Fibroblast of upper back skin (primary cell): ENCODE measurements at places on chromosomes 5 and 9.

DNA sequence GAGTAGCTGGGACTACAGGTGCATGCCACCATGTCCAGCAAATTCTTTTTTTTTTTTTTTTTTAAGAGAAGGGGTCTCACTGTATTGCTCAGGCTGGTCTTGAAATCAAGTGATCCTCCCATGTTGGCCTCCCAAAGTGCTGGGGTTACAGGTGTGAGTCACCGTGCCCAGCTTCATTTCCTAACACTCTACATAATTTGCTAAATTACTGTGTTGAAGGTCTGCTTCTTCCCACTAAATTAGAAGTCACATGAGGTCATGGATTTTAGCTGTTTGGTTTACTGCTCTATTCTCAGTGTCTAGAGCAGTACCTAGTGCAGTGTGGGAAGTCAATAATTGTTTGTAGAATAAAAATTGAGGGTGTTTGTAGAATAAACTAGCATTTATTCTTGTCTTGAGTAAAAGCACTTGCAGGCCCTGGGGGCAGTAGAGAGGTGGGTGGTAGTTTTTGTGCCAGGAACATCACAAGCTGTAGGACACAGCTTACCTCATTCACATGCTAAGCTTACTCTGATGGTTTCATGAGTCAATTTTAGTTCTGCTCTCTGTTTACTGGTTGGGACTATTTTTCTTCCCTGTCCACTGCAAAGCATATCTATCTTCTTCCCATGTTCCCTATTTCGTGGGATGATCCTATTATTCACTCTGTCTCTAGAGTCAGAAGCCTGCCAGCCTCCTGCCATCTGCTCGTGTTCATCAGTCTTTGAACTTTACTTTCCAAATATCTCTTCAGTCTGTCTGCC, 7.0 kb downstream of the TEX48 start:
- DNase-seq: no peak

- DNase-seq: no peak
Measured at GRCh38 chr5:88393716-88394535, 125.3 kb upstream of the TMEM161B start.

DNA sequence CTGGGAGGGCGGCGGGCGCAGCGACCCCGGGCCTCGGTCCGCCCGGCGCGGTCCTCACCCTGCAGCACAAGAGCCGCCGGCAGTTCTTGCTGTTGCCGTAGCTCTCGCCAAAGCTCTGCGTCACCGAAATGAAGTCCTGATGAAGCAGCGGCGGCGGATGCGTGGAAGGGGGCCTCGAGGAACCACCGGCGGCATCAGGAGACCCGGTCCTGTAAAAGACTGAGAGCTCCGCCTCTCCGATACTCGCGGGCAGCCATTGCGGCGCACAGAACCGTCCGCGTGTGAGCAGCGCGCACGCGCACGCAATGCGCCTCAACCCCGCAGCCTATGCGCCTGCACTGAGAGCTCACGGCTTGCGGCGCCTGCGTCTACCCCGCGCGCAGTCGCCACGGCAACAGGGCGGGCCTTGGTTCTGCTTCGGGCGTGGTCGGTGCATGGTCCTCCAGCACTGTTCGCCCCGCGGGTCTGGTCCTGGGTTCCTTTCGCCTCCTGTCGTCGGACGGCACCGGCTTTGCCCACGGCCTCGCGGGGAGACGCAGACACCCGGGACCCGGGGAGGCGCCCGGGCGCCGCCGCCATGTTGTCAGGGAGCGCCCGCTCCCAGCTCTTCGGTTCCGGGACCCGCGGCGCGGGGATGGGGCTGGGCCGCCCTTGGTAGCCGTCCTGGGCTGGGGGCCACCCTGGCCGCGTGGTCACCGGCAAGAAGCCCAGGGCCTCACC, 9.3 kb upstream of the GRIN1 start:
- DNase-seq: peak; percentile 88

DNA sequence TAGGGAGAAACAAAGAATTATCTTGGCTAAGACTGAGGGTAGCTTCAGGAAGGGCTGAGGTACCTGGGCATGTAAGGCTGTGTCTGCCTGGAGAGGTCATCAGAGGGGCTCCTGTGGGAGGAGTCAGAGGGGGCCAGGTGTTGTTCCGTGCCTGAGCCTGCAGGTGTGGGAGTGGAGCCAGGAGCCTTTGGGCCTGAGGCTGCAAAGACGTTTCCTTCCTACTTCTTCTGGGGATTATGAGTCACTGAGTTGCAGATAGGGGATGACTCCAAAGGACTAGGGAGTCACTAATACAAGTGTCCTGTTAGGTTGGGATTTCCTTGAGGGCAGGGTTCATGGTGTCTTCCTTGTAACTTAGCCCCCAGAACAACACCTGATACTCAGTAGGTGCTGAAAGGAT, 391.1 kb downstream of the ARHGEF28 start:
- no peak for DNase-seq

- no peak for DNase-seq
Measured at GRCh38 chr5:54296386-54296785, 14.0 kb downstream of the ARL15 start.

- peak; percentile 20 for DNase-seq
Measured at GRCh38 chr9:105141146-105141975, 103.1 kb upstream of the SLC44A1 start.

DNA sequence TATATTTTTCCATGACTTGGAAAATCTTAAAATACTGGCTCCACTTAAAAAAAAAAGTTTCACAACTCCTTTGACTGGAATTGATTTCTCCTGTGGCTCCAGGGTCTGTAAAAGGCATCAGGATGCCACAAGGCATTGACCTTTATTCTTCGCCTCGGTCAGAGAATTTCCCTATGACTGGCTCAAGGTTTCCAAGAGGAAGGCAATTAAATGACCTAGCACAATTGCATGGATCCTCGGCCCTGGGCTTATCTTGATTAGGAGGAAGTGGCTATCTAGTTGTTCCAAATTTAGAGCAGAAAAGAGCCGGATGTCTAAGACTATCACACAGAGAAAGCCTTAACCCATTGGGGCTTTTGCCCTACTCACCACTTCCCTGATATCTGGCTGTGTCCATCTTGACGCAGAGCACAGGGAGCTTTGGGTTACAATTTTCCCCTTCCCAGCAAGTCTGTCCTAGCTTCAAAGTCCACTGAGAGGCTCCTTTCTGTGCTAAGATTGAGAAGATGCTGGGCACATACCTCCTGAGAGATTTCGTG, 56.9 kb upstream of the COL15A1 start:
- no peak for DNase-seq

- no peak for DNase-seq
Measured at GRCh38 chr9:83242066-83242465, 179.1 kb upstream of the RASEF start.

DNA sequence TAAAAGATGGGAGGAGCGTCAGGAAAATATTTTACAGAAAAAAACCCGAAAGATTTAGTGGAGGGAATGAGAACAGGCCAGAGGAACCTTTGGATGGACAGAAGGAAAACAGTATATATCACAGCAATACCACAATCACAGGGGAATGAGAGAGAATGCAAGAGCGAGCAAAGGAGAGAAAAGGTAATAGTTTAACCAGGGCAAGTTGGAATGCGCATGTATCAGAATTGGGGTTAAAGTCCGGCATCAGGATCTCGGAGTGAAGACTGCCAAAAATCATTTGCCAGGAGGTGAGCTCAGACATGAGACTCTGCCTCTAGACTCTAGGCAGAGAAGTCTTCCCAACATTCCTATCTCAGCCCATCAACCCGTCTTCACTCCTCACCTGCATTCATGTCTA, 36.8 kb downstream of the PCDHGC5 start:
- no peak for DNase-seq

DNA sequence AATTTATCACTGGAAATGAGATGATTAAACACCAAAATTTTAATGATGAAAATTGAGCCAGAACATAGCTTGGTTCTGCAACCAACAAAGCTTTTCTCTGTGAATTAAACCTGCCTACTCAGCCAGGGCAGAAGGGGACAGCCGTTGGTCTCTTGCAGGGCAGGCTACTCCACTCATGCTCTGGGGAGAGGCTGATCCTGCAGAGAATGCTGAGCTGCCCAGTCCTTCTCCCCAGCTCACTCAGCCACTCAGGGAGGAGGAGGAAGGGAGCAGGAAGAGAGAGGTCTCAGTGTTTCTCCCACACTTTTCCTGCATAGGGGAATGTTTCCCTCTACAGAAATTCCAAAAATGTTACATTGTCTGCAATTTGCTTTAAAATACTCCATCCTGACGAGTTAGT, 40.4 kb upstream of the HMHB1 start:
- DNase-seq: no peak

DNA sequence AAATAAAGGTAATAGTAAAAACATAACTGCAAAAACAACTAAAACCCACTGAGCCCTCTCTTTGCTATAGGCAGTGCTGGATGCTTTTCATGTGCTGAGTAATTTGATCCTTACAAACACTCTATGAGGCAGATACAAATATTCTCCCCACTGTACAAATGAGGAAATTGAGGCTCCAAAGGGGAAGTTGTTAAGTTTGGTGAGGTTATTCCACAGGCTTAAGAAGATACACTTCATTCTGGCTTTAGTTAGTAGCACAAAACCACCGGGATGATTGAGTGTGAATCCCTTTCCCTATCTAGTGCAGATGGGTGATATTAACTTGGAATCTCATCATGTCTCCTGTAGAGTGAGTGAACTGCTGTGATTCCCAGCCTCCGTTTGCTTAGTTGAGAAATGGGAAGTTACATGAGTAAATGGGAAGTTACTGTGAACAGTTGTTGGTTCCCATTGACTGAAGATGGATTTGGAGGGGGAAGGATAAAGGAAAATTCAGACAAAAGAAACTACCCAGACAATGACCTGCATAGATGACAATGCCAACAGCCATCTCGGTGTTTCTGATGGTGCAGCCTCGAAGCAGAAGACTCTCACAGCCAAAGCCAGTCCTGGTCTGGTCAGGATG, 208.3 kb downstream of the ATP10B start:
- DNase-seq: no peak

DNA sequence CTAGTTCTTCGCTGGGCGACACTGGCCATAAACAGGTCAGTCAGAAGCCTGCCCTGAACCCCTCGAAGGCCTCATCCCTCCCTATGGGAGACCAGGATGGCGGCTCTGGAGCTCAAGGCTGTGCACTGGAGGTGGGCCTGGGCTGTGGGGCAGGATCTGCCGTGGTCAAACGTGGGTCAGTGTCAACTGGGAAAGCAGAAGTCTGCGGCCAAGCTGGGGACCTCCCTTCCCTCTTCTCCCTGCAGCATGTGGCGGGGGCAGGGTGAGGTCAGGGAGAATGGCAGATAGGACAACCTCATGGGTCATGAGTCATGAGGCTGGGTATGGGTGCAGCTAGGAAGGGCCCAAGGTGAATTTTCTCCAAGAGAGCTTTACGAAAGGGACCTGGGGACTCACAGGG, 132.9 kb downstream of the RXRA start:
- no peak for DNase-seq
